ENCODE measurements at places on chromosomes 4 and X. TPM values are rescaled to one million over a fixed set of nuclear protein-coding genes. Genes with fewer than 3 reads are reported as not detected.
A peak's percentile ranks its signal among the peaks of the same experiment; 100 is the strongest.

UGT2B11 gene
- not detected for polyA plus RNA-seq

GTPBP6 gene
- 60.5 TPM for polyA plus RNA-seq

MAGEA9B gene
- not detected for polyA plus RNA-seq

FANCB gene
- polyA plus RNA-seq = 0.51 TPM

MSANTD1 gene
- 0.35 TPM for polyA plus RNA-seq

DNA sequence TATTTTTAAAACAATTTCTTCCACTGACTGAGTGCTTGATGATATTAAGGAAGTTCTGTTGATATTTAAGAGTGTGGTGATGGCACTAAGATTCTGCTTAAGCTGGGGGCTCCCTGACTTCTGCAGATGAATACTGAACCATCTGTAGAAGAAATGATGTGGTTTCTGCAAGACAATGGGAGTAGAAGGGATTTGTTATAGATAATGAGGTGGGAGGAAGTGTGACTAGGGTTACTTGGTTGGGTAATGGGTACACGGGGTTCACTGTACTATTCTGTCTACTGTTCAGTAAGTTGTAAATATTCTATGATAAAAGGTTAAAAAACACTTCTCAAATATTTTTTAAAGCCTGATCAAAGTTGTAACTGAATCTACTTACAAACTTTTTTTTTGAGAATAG, 60.9 kb upstream of the TXK start:
- H3K4me1 ChIP-seq = no peaks in the 10 kb centered on the region
- H3K36me3 ChIP-seq = no peaks in the 10 kb centered on the region
- H3K27me3 ChIP-seq = no peaks in the 10 kb centered on the region
- DNase-seq = no peak
- H3K27ac ChIP-seq = no peak overlapping the region
- no peak overlapping the region for H3K4me3 ChIP-seq

GRCh38 chr4:77065382-77065781, 10.4 kb downstream of the CCNI start:
- H3K27me3 ChIP-seq = no peaks in the 10 kb centered on the region
- DNase-seq = no peak
- no peaks in the 10 kb centered on the region for H3K4me1 ChIP-seq
- peaks cover 30% of the 10 kb centered on the region for H3K36me3 ChIP-seq

DNA sequence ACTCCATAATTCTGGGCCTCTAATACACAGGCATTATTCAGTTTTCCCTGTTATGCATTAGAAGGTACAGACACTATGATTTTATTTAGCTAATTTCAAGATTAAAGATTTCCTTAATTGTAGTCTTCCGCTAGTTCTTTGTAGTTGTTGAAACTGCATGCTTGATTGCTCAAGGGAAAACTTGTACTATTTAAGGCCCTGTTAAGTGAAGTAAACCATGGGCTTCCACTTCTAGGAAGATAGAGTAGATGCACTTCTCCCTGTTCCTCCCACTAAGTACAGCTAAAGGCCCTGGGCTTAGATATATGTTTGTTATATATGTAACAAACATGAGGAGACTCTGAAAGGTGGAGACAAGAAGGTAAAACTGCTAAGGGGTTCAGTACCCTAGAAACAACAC, 215.8 kb upstream of the LEF1 start:
- no peaks in the 10 kb centered on the region for H3K36me3 ChIP-seq
- H3K4me3 ChIP-seq = no peak overlapping the region
- H3K4me1 ChIP-seq = no peaks in the 10 kb centered on the region
- no peak overlapping the region for H3K27ac ChIP-seq

ZBTB49 gene
- 1.8 TPM for polyA plus RNA-seq

DNA sequence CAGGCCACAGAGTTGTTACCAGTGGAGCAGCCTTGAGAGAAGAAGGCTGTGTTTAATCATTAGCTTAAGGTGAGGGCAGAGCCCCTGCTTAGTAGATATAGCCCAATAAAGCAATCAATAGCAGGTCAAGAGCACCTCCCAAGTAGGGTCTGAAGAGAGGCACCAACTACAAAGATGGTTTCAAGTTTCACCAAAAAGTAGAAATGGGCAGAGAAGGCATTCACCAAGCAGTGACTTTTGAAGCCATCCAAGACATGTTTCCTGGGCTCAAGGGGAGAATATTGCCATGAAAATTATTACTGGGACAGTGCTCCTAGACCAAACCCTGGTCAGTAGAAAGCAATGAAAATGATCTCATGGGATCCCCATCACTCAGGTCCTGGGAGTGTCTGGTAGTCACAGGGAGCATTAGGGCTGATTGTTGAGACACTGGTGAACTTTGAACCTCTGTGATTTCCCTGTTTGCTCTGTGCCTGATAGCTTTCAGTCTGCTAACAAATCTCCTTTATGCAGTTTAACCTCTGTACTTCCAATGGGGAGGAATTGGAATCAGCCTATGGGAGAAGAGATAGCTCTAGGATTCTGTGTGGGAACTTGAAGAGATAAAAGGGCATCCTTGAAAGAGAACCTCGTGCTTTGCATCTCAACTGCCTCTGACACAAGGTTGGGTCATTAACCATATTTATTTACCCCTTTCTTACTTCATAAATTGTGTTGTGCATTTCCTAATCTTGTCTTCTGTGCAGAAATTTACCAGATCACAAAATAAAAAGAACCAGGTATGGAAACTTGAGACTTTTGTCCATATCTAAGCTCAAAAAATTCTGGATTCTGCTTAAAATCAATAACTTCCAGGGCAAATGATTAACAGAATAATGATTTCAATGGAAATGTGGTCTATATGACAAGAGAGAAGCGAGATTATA, 9.3 kb upstream of the OTC start:
- H3K4me3 ChIP-seq = no peak overlapping the region
- no peak for DNase-seq
- H3K4me1 ChIP-seq = no peaks in the 10 kb centered on the region
- H3K36me3 ChIP-seq = no peaks in the 10 kb centered on the region

CLDN2 gene
- polyA plus RNA-seq = 0.07 TPM

GRCh38 chrX:110081320-110081719, 78.4 kb downstream of the TMEM164 start:
- no peaks in the 10 kb centered on the region for H3K4me1 ChIP-seq
- H3K36me3 ChIP-seq = no peaks in the 10 kb centered on the region
- DNase-seq = no peak
- peaks cover 45% of the 10 kb centered on the region for H3K27me3 ChIP-seq

DNA sequence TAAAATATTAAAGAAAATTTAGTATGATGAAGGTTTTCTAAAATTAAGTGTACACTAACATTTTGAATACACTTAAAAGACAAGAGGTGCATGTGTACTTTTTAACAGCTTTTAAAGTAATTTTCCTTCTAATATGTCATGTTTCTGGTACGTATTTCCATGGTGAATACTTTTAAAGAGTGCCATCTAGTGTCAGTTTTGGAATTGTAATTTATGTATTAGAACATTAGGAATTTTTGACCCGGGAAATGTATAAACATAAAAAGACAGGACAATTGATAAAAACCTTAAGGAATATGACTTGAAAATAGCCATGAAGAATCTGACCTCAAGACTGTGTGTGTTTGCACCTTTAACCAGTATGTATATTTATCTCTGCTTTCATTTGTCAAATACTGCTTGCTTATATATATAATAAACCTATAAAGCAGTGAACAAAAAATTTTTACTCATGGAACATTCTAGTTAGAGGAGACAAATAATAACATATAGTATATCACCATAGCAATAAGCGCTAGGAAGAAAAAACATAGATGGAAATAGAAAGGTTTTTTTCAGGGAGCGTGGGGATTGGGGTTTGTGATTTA, 7.2 kb downstream of the GSTCD start:
- no peak overlapping the region for H3K4me3 ChIP-seq
- H3K27me3 ChIP-seq = no peaks in the 10 kb centered on the region
- no peak overlapping the region for H3K27ac ChIP-seq
- peak; percentile 75 for DNase-seq
- no peaks in the 10 kb centered on the region for H3K4me1 ChIP-seq
- H3K36me3 ChIP-seq = peaks cover 5% of the 10 kb centered on the region

DNA sequence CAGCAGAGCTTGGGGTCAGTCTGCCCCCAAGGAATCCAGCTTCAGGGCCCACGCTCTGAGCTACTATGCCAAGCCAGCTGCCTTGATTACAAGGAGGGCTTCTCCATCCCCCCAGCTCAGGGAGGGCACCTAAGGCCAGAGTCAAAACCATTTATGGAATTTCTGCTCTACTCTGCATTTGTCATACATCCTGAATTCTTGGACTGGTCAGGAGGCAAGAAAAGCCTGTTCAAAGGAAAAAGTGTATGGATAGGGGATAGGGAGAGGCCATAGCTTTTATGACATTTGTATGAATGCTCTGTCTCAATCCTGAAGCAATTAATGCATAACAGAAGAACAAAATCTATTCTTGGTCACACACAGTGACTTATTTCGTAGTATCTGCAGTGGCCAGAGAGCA, 32.2 kb downstream of the EDNRA start:
- no peaks in the 10 kb centered on the region for H3K27me3 ChIP-seq
- H3K27ac ChIP-seq = no peak overlapping the region

DNA sequence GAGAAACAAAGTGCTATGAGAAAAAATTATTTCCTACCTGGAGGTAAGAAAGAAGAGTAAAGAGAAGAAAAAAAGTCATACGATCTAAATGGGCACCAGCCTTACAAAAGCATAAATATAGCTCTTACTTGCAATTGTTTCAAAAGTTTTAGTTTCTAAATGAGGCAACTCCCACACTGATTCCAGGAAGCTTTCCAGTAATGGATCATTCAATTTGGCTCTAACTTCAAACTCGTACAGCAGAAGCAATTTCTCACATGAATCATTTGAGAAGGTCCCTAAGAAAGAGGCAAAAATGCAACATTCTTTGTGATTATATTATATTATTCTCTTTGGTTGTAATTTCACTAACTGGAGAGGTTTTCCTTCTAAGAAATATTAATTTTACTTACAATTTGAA, 109.9 kb downstream of the DLG3 start:
- no peak overlapping the region for H3K27ac ChIP-seq
- peak; percentile 4 for DNase-seq
- H3K4me3 ChIP-seq = no peak overlapping the region
- no peaks in the 10 kb centered on the region for H3K27me3 ChIP-seq
- no peaks in the 10 kb centered on the region for H3K36me3 ChIP-seq

GRCh38 chr4:122633211-122633610, 12.3 kb upstream of the IL21 start:
- H3K4me3 ChIP-seq = no peak overlapping the region
- H3K4me1 ChIP-seq = no peaks in the 10 kb centered on the region
- H3K27ac ChIP-seq = no peak overlapping the region
- no peaks in the 10 kb centered on the region for H3K27me3 ChIP-seq

NKX6-1 gene
- not detected for polyA plus RNA-seq

GRCh38 chr4:137993232-137993631, 248.9 kb downstream of the SLC7A11 start:
- no peaks in the 10 kb centered on the region for H3K4me1 ChIP-seq
- H3K36me3 ChIP-seq = no peaks in the 10 kb centered on the region
- no peak overlapping the region for H3K27ac ChIP-seq

FATE1 gene
- polyA plus RNA-seq = 1.0 TPM

- H3K27me3 ChIP-seq = no peaks in the 10 kb centered on the region
- no peaks in the 10 kb centered on the region for H3K4me1 ChIP-seq
- H3K4me3 ChIP-seq = no peak overlapping the region
- H3K27ac ChIP-seq = no peak overlapping the region
Observed at GRCh38 chr4:34972189-34972588, 1272.1 kb downstream of the ARAP2 start.

GRCh38 chrX:20066968-20067708, 49.6 kb downstream of the MAP7D2 start:
- peaks cover 7% of the 10 kb centered on the region for H3K4me1 ChIP-seq
- H3K36me3 ChIP-seq = no peaks in the 10 kb centered on the region
- no peak overlapping the region for H3K27ac ChIP-seq
- peak; percentile 35 for DNase-seq

GRCh38 chr4:182604161-182604622, 313.0 kb downstream of the DCTD start:
- H3K27me3 ChIP-seq = no peaks in the 10 kb centered on the region
- no peaks in the 10 kb centered on the region for H3K4me1 ChIP-seq
- DNase-seq = peak; percentile 39
- H3K4me3 ChIP-seq = no peak overlapping the region
- H3K36me3 ChIP-seq = no peaks in the 10 kb centered on the region
- no peak overlapping the region for H3K27ac ChIP-seq

AKAP14 gene
- polyA plus RNA-seq = 7.6 TPM

GRCh38 chr4:37758226-37758625, 68.3 kb upstream of the PGM2 start:
- no peaks in the 10 kb centered on the region for H3K27me3 ChIP-seq
- H3K27ac ChIP-seq = no peak overlapping the region
- H3K36me3 ChIP-seq = no peaks in the 10 kb centered on the region
- H3K4me1 ChIP-seq = peaks cover 21% of the 10 kb centered on the region
